ENCODE measurements at places on chromosomes 6 and 20.
A peak's percentile ranks its signal among the peaks of the same experiment; 100 is the strongest.

DNA sequence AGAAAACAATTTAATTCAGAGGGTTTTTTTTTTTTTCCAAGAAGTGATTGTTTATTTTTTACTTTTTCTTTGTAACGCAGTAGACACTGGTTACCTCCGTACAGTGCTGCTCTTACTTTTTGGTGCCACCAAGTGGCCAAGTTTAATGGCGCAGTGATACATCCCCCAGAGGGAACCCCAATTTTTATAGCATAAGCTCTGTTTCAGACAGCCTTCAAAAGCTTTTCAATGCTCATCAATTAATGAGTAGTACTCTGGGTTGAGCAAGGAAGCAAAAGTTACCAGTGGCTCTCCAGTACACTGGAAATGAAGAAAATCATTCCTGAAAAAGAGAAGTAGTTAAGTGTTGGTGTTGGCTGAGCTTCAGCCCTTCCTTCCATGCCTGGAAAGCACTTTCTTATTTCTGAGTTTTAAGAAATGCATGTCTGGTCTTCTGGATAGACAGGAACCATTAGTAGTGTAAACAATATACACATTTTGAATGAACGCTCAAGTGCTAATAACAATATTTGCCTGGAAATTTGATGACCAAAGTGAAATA, 129.1 kb upstream of the SMLR1 start:
- peak; percentile 17 for DNase-seq

DNA sequence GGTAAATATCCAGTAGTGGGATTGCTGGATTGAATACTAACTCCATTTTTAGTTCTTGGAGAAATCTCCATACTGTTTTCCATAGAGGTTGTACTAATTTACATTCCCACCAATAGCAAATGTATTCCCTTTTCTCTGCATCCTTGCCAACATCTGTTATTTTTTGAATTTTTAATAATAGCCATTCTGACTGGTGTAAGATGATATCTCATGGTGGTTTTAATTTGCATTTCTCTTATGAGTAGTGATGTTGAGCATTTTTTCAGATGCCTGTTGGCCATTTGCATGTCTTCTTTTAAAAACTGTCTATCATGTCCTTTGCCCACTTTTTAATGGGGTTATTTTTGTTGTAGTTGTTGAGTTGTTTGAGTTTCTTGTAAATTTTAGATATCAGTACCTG, 253.2 kb downstream of the HAO1 start:
- DNase-seq: no peak

- no peak for DNase-seq
Observed at GRCh38 chr6:3444276-3445088, 12.4 kb downstream of the SLC22A23 start.

DNA sequence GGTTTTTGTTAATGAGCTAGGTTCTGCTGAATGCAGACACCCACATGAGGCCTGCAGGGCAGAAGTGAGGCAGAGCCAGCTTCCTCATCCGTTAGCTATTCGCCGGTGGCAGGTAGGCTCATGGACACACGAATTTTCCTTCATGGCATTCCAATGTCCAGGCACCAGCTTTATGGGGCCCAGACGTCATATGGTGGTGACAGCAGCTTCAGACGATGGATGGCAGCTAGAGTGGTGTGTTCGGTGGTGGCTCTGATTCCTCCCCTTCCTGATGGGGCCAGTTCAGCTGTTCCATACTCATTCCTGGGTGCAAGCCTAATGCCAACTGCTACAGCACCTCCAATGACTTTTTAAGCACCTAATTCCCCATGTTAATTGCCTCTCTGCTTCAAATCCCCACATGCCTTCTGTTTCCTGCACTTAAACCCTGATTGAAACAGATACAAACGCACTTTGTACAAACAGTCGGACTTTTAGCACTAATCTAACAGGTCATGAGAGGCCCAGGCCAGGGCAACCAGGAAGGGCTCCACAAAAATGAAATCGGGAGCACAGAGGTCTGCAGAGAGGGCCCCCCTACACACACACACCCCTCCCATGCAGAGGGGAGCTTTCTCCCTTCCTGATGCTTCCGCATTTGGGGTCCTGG, 35.7 kb upstream of the MLN start:
- DNase-seq: no peak

GRCh38 chr6:31737991-31738979, 1.5 kb upstream of the MSH5 start:
- DNase-seq: peak; percentile 45

GRCh38 chr6:157263146-157263545, 60.2 kb downstream of the TMEM242 start:
- DNase-seq: no peak

GRCh38 chr6:55469951-55470366, 109.0 kb downstream of the HMGCLL1 start:
- no peak for DNase-seq

- no peak for DNase-seq
Observed at GRCh38 chr6:128112494-128112893, 211.6 kb upstream of the THEMIS start.

DNA sequence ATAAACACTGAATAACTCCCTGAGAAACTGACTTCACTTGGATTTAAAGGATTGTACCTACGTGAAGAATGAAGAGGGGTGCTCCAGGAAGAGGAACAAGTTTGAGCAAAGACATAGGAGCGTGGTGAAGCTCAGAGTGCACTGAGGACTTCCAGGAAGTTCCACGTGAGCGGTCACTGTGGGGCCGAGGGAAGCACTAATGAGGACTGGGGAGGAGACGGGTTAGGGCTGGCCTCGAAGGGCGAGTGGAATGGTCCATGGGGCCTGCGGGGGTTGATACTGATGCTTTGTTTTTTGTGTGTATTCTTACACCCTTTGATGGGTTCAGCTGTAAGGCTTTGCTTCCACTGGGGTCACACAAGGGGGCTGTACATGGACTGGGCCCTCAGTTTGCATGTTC, 91.9 kb downstream of the CDH4 start:
- DNase-seq: no peak

- DNase-seq: no peak
Observed at GRCh38 chr6:10316373-10316721, 98.5 kb downstream of the TFAP2A start.

- no peak for DNase-seq
Observed at GRCh38 chr6:38522322-38522721, 117.4 kb downstream of the BTBD9 start.

DNA sequence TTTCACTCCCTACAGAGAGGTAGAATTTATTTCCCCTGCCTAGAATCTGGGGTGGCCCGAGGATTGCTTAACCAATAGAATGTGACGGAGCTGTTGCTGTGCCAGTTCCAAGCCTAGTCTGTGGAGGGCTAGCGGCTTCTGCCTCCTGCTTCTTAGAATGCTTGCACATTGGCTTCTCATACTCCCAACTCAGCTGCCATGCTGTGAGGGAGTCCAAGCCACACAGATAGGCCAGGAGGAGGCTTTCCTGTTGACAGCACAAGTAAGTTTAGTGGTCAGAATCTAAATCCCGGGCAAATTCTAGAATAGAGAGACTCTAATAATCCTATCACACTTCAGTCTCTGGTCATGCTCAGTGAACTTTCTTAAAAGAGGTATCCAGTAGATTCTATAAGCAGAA, 57.5 kb upstream of the SNRPB2 start:
- no peak for DNase-seq

- no peak for DNase-seq
Observed at GRCh38 chr6:116323863-116324262, 44.1 kb upstream of the TSPYL1 start.

- no peak for DNase-seq
Observed at GRCh38 chr6:167394339-167394738, 69.5 kb downstream of the TTLL2 start.

GRCh38 chr6:168703990-168704389, 263.0 kb downstream of the SMOC2 start:
- DNase-seq: no peak

- DNase-seq: no peak
Observed at GRCh38 chr6:16781348-16782169, 20.3 kb upstream of the ATXN1 start.

- no peak for DNase-seq
Observed at GRCh38 chr6:132412656-132413498, 11.6 kb upstream of the MOXD1 start.

DNA sequence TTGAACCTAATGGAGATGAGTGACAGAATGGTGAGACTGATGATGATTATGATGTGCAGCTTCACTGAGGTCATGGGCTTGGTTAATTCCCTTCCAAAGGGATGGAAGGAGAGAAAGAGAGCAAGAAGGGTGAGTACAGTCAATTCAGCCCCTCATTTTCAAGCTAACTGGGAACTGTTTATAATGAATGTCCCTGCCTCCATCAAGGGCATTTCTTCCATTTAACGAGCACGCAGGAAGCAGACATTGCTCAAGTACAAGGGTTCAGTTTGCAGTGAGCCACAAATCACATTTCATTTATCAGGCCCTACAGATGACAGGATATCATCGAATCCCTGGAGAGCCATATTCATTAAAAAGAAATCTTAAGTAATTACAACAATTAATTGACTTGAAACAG, 158.3 kb upstream of the EEF1E1 start:
- DNase-seq: no peak

GRCh38 chr20:8678098-8678776, 390.6 kb upstream of the PLCB4 start:
- no peak for DNase-seq

DNA sequence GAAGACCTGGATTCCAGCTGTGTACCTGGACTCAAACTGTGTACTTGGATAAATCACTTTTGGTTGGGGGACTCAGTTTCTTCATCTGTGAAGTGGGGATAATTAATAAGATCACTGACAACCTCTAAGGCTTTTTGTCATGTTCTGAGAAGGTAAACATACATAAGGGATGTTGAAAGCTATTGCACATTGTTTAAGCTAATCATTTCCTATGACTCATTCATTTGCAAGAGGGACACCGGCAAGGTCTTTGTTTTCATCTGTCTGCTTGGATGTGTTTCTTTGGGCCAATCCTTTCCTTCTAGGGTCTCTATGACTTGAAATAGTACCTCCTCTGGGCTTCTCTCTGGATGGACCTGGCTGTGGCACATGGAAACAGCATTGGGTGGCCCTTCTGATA, 6.8 kb downstream of the PROKR2 start:
- DNase-seq: no peak

DNA sequence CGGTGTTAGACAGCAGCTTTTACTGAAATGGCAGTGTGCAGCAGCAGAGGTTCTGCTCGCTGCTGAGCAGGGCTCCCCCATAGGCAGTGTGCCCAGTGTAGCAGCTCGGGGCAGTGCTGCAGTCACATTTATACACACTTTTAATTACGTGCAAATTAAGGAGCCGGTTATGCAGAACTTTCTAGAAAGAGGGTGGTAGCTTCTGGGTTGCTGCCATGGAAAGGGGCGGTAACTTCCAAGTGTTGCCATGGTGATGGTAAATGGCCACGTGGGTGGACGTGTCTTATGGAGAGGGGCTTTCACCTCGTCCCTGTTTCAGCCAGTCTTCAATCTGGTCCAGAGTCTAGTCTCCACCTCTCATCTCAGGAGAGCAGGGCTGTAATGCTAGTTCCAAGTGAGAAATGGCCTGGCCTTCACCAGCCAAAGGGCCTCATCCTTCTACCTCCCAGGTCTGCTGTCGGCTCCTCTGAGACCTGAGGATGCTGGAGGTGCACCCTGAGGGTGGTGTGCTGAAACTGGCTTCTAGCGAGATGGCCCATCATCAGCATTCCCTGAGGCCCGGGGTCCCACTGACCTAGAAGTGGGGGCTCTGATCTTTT, 180.5 kb upstream of the PMEPA1 start:
- no peak for DNase-seq

DNA sequence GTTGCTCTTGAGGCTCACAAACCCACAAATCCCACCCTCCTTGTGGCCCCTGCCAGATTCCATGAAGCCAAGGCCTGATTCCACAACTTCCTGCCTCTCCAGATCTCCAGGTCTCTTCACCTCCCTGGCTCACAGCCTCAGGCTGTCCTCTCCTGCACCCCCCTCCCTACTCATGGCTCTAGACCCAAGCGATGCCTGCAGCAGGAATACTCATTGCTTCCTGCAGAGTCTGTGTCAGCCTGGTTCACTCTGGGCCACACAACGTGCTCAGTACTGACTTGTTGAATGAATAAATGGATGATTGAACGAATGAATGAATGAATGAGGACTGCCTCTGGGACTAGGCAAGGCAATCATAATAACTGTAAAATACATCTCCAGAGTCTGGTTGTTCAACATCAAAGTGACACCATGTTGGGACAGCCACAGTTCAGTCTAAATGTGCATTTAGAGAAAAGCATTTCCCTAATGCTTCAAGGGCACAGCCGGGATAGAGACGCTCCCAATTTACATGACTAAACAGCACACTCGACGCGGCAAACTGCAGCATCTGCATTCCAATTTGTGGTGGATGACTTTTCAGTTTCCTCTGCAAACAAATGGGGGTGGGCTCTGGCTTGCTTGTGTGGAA, 139.9 kb downstream of the GRM4 start:
- DNase-seq: no peak

DNA sequence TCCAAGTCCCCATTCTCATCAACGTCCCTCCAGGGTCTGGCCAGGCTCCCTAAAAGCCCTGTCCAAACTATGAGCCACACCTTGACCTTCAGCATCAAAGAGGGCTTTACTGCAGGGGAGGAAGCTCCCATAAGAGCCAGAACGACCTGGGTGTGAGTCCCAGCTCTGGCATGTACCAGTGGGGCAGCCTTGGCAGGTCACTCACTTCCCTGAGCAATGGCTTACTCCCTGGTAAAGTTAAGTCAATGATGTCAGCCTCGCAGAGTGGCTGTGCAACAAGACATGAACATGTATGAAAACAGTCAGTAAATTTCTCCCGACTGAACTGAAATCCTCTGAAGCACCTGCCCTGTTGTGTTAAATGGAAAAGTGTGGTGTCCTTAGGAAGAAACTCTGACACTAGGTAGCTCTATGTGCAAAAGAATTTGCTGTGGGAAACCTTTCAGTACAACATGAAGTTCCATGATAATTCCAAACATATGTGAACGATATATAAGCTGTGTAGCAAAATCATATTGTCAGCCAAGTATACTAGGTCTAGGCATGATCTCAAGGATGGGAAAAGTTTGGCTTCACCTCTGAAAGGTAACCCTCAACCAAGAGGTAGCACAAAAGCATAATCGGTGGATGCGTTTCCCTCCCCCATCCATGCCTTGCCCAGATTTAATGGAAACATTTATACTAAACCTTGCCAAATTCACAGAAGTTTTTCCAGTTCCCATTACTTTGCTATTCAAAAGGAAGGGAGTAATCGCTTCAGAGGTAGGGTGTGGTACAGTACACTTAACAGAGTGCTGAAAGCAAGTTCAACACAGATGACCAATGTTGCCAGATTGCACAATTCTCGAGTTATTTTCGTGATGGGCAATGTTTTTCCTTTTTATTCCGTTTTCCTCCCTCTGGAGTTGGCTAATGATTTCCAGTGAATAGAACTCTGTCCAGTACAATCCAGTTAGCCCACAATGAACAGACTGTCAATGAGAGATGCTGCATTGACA, 49.0 kb upstream of the RANBP9 start:
- no peak for DNase-seq

GRCh38 chr6:44156494-44157151, 2.0 kb upstream of the CAPN11 start:
- no peak for DNase-seq

GRCh38 chr6:33279971-33280511, 3.1 kb downstream of the B3GALT4 start:
- no peak for DNase-seq

- no peak for DNase-seq
Observed at GRCh38 chr6:144416244-144416643, 131.1 kb downstream of the UTRN start.

- no peak for DNase-seq
Observed at GRCh38 chr6:105759015-105759414, 327.1 kb upstream of the PRDM1 start.

GRCh38 chr6:149680503-149680902, 32.0 kb upstream of the KATNA1 start:
- DNase-seq: no peak

Measured in stimulated activated CD8-positive, alpha-beta memory T cell treated with anti-CD3 and anti-CD28 coated beads, Interleukin-7, amount 100 ng/mL, for 1 hour (primary cell).